ENCODE measurements at places on chromosomes 11 and 22.
A peak's percentile ranks its signal among the peaks of the same experiment; 100 is the strongest.

GRCh38 chr22:22452211-22452610 is 56.3 kb downstream of the ZNF280B start:
- DNase-seq: no peak

DNA sequence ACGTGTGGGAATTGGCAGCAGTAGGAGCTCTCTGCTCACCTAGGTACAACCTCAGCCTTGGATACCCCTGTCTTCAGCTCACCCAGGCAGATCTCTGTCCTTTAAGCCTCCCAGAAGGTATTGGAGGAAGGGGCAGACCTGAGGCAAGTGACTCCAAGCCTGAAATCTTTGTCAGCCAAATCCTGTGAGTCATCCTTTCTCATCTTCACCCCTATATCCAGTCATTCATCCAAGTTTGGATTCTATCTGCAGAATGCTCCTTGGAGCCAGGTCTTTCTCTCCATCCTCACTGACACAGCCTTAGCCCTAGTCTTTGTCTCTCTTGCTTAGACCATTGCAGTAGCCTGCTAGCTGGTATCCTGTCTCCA is 10.4 kb upstream of the THY1 start:
- DNase-seq: no peak

GRCh38 chr11:19790831-19791552 is 78.4 kb downstream of the NAV2 start:
- DNase-seq: no peak

DNA sequence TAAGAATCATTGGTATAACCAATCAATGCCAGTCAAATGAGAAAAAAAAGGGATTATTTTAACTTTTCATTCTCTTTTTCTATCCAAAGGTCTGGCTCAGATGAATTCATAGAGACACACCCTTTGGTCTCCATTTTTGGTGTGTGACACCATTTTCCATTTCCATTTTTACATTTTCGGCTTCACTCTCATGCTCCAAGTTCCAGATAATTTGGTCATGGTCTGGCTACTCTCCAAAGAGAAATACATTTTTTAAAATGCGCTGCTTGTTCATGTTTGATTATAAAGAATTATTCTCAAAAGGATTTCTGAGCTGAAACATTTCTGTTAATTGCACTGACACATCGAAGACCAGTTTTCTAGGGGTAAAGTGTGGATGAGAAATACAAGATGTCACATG is 51.6 kb upstream of the FIBIN start:
- DNase-seq: no peak

GRCh38 chr11:126317756-126318573 is 14.1 kb downstream of the DCPS start:
- DNase-seq: peak; percentile 33

GRCh38 chr22:20031732-20032406 is 11.0 kb downstream of the TANGO2 start:
- peak; percentile 63 for DNase-seq

- no peak for DNase-seq
Observed at GRCh38 chr22:29144786-29145160, 60.9 kb upstream of the EMID1 start.

DNA sequence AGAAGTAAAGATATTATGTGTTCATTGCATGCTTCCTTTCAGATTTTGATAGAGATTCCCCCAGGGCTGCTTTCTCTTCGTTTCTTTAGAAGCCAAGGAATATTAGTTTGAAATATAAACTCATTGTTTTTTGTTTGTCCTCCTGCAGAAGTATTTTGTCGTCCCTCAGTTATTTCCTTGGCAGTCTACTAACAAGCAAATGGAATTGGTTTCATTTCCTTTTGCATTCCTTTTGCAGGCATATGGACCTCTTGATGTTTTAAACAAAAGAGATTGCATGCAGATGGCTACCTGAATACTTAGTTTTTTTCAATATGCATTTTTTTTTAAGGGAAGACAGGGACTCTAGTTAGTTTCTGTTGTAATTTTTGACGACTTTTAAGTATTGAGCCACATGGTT is 62.2 kb downstream of the BCL2L13 start:
- DNase-seq: no peak

DNA sequence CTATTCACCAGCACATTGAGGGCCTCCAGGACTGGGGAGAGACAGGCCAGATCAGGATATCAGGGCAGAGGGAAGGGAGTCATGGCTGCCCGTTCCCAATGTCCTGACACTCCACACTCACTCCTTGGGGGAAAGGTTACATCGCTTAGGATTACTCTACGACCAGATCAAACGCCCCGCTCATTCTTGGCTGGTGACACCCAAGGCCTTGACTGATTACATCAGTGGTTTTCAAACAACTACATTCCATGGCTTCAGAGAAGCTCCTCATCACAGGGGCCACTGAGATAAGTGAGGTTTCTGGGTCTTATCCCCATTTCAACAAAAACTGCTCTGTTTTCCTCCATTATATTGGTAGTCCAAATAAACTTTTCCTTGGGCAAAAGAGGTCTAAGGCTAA is 15.0 kb downstream of the UBE2L6 start:
- no peak for DNase-seq

DNA sequence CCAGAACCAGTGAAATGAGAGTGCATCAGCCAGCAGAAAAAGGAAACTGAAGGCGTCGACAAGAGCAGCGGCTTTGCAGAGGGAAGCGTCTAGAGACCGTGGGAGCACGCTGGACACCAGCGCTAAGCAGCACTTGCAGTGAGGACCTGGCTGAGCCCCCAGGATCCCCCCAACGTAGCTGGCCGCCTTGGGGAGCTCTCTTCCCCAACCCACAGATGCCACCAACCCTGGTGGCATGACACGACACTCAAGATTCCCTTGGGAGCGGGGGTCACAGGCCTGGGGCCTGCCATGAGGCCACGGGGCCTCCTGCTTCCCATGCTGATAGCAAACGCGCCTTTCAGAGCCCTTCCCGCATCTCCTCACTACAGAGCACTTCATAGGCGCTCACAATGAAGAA is 13.4 kb upstream of the TESMIN start:
- no peak for DNase-seq

GRCh38 chr11:56910046-56910773 is 78.5 kb upstream of the OR5AK2 start:
- DNase-seq: no peak

DNA sequence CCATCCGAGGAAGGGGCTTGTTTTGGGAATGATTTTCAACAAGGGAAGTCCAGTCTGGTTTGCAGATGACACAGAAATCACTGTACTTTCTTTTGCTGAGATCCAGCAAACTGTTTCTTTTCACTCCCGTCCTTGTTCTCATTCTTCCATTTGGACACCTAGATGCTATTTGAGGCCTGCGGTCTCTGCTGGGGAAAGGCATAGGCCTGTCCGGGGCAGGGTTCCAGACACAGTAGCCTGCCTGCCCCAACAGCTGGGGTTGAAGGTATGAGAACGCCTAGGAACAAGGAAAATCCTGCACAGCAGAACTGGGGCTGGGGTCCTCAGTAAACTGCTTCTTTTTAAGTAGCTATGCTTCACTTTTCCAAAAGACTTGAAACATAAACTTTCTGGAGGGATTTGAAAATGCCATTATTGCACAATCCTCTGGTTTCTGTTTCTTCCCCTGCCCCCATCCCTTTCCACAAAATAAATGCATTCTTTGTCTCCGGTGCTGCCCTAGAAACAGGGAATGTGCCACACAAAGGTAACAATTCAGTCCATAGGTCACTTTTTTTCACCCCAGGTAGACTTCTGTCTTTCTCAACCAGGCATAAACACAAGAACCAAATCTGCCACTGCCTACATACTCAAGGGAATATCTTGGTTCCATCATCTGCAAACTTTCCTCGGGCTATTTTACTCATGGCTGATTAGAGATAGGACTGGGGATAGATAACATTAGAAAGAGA is 174.8 kb upstream of the MTMR2 start:
- no peak for DNase-seq

DNA sequence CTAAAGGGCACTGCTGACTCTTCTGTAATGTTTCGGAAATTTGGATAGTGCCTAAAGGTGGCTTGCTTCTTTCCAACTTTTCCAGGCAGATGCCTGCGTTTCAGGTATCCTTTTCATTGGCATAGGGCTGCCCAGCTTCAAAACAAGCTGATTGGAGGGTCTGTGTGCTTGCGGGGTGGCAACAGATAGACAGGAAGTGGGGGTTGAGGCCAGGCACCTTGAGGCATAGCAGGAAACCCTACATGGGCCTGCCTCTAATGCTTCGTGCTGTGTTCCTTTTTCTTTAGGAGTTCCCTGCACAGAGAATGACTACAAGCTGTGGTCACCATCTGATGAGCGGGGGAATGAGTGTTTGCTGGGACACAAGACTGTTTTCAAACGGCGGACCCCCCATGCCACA is 92.2 kb upstream of the SORL1-AS1 start:
- peak; percentile 35 for DNase-seq

DNA sequence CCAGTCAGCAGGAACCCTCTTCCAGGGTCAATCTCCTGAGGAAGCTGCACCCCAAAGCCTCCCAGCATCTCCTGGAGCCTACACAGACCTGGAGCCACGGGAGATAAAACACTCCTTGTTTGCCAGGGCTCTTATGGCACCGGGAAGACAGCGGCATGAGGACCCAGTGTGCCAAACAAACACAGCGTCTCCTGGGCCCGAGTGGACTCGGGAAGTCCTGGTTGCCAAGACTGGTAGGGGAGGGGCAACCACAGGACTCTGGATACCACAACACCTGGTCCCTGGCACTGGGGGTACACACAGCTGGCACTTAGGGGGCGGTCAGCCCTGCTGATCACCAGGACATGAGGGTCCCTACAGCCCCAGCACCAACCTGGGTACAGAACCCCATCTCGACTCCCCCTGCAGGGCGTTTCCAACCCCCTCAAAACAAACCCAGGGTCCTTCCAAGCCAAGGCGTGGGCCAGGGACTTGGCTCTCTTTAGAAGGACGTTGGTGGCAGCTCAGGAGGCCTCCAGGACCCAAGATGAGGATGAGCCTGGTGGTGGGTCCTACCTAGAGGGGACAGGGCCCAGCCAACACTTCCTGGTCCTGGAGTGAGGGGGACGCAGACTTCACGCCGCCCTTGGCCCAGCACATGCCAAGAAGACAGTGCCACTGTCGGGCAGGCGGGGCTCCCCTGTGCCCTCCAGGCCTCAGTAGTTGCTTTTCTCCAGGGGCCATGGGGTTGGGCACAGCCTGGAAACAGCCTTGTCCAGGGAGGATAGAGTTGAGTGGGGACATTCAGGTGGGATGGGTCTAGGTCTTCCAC is 85.0 kb downstream of the CELSR1 start:
- DNase-seq: no peak

DNA sequence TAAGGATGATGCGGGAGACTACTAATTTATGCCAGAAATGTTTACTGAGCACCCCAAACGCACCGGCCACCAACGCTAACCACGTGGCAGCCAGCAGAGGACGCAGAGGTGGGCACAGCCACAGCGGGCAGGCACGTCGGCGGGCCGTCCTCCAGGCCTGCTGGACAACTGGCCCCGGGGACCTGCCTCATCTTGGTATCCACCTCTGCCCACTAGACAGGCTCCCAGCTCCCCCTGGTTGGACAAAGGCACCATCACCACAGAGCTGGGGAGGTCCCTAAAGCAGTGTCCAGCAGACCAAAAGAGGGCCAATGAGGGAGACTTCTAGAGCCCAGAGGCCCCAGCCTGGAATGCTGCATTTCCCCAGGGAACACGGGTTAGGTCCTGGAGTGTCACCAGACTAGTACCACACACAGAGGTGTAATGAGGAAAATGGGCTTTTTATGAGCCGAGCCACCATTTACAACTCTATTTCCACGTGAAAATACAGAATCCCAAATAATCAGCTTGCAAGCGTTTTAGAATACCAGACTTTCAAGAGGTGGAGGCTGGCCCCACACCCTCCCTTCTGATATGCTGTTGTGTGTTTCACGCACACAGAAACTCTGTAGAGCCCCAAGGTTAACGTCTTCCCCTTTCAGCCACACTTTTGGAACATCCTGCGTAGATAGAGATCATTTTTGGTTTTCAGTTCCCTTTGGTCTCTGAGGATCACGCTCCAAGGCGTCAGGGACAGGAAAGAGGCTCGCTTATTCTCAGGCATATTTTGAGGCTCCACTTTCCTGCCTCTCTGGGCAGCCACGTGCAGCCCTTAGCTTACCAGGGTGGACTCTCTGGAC is 23.7 kb upstream of the BID start:
- DNase-seq: no peak

GRCh38 chr11:76783896-76784813 is 999 bp downstream of the TSKU start:
- no peak for DNase-seq

GRCh38 chr11:56849250-56849649 is 100.8 kb upstream of the OR9G4 start:
- no peak for DNase-seq

DNA sequence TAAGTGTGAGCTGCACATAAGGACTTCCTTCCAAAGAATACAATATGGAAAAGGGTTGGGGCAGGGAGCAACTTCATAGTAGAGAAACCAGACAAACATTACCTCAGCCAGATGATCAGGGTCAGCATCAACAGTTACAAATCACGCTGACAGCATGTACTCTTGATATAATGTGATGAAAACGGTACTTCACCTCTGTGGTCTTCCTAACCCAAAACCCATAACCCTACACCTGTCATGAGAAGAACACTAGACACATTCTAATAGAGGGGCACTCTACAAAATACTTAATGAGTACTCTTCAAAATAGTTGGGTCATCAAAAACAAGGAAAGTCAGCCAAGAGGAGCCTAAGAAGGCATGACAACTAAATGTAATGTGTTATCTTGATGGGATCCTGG is 43.9 kb downstream of the RRAS2 start:
- DNase-seq: no peak

DNA sequence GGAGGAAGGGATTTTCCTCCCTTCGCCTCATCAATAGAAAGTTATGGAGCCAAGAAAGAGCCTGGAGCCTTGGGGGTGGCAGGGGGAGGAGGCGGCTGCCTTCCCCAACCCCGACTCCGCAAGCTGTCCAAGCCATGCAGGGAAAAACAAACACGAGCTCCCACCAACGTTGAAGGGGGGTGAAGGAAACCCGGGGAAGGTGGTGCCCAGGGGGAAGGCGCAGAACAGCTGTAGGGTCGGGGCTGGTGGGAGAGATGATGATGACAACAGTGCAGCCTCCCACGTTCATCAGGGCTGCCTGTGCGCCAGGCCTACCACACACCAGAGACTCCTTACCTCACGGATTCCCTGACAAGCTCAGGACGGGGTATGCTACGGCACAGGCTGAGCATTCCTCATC is 73.5 kb downstream of the SCUBE1 start:
- DNase-seq: no peak

DNA sequence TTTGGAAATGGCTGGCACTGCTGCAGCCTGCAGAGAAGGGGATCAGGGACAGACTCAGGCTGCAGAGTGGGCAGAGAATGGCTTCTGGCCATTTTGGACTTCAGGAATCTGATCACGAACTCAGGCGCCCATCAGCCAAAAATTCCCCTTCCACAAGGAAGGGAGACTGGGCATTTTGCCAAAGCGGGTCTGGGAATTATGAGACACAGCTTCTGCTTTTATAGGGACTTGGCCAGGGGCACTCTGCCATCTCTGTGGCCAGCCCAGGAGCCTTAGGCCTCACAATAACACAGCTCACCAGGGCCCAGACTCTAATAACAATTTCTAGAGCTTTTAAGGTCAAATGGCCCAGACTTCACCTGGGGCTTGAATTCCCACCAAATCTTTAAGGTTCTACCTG is 74.7 kb downstream of the CHST1 start:
- DNase-seq: no peak

GRCh38 chr11:94557421-94557820 is 9.7 kb upstream of the PIWIL4 start:
- no peak for DNase-seq

All from CD4-positive, alpha-beta T cell treated with Interleukin-10 for 1 hour (primary cell).